SK-N-DZ (cell line): ENCODE measurements at places on chromosomes 2 and 18.

DNA sequence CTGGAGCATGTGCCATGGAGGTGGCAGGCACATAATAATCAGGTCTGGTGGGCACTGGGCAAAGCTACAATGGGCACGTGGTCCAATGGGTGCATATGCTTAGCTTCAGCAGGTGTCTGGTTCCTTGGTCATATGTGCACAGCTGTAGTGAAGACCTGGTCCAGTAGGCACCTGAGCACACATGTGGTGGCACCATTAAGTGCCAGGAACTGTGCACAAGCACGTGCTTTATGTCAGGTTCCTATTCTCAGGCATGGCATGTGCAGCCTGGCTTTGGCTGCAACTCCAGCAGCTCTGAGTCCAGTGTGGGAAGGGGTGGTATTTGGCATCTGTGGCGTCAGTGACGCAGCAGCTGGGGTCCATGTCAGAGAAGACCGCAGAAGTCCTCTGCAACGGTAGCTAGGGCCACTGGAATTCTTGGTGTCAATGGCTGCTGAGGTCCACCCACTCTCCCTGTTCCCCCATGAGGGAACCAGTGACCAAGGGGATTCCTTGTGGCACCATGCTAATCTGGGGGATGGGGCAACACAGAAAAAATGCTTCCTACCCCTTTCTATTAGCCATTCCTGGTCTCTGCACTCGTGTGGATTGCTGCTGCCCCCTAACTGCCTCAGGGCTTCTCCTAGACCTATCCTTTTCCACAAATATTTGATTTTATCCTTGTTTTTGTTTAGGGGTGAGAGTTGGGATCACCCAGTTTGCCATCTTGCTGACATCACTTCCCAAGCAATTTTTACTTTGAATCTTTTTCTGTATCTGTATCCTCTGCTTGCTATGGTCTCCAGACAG, 262.9 kb upstream of the MAP2 start:
- DNase-seq, result no peak

- DNase-seq, result no peak
Measured at GRCh38 chr2:138621139-138621538, 119.6 kb downstream of the SPOPL start.

GRCh38 chr2:97688062-97688827, 18.7 kb downstream of the C2orf92 start:
- DNase-seq, result no peak

GRCh38 chr2:74297391-74297790, 45.8 kb downstream of the SLC4A5 start:
- no peak for DNase-seq

DNA sequence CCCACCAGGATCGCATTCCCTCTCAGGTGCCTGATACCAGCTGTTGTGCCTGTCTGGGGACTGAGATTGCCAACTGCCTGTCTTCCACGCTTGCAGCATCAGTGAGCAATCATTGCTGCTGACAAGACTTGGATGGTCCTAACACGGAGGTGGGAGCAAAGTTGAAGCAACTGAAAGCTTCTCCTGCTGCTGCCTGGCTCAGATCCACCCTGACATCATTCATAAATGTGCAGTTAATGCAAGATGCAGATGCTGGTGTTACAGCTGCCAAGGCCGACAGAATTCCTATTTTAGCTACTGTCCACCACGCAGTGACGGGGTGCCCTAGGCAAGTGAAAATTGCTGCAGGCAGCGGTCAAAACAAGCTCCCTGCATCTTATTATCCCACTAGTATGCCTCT, 131.4 kb downstream of the VWC2L start:
- DNase-seq, result no peak

DNA sequence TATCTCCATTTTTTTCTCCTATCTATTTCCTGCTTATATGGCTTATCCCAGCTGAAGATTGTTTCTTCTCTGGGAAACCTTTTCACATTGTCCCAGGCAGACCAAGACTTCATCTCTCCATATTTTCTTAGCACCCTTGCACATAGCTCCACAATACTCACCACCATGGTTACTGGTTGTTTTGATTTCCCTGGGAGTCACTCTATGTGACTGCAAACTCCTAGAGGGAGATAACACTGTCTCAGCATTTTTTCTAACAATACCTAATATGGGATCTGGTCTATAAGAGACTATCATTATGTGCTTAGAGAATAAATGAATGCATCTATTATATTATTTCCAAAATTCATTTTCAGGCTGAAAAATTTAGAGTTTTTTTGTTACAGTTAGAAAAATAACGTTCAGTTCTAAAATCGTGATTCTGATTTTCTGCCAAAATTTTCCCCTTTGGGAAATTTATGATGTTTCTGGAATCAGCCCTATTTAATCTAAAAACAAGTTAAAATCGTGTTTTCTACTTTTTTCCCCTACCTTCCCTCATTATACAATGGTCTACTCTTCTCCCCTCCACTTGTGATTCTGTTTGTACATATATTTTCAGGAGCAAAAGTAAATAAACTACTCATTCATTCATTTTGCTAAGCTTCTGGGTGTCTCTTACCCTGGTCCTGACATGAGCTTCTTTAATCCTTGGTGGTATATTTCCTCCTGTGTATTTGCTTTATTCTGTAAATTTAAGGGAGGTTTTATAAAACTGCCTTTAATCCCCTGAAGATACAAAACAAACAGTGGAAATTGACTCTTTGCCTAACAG, 95.4 kb downstream of the HNMT start:
- DNase-seq, result no peak

- DNase-seq, result no peak
Measured at GRCh38 chr2:16644221-16644925, 21.3 kb downstream of the CYRIA start.

GRCh38 chr2:64371727-64372126, 82.2 kb upstream of the LGALSL start:
- no peak for DNase-seq

GRCh38 chr2:231677632-231678104, 30.7 kb upstream of the PTMA start:
- peak; percentile 86 for DNase-seq

DNA sequence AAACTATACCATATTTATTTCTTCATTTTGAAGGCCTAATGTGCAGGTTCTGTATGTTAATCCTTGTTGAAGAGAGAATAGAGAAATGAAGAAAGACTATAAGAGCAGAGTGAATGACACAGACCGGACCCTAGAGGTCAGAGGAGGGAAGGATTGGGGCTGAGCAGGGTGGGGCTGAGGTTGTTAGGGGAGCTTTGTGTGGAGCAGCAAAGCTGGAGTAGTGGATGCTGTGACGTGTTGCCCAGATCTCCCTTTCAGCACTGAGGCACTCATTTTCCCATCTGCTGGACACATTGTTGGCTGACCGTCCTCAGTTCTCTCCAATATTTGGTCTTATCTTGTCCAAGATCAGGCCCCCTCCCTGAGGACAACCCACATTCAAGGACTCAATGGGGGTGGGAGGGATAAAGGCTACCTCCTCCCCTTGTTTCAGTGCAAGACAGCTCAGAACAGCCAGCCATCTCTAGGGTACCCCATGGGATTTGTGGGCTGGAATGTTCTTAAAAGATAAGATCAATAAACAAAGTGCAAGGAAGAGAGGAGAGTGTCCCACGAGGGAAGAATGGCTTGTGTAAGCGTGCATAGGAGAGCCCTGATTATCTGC, 143.6 kb downstream of the TDRD15 start:
- peak; percentile 41 for DNase-seq

GRCh38 chr2:206804326-206804725, 38.9 kb downstream of the FASTKD2 start:
- no peak for DNase-seq

- no peak for DNase-seq
Measured at GRCh38 chr2:227480528-227480927, 8.6 kb downstream of the AGFG1 start.

DNA sequence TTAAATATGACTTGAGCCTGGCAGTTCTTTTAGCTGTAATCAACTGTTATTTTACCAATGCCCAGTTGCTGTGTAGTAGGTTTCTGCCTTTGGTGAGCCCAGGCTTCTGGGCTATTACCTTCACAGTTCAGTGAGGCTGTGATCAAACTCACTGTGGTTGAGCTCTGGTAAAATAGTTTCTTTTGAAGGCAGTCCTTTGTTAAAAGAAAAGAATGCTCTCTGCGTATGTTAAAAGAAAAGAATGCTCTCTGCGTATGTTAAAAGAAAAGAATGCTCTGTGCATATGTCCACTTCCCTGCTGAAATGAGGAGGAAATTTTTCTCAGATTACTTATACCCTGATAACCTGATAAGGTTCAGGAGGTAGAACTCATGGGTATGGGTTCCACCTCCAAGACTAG, 244.3 kb downstream of the RNF144A start:
- DNase-seq, result no peak
